ENCODE measurements at places on chromosomes 7 and 10.

DNA sequence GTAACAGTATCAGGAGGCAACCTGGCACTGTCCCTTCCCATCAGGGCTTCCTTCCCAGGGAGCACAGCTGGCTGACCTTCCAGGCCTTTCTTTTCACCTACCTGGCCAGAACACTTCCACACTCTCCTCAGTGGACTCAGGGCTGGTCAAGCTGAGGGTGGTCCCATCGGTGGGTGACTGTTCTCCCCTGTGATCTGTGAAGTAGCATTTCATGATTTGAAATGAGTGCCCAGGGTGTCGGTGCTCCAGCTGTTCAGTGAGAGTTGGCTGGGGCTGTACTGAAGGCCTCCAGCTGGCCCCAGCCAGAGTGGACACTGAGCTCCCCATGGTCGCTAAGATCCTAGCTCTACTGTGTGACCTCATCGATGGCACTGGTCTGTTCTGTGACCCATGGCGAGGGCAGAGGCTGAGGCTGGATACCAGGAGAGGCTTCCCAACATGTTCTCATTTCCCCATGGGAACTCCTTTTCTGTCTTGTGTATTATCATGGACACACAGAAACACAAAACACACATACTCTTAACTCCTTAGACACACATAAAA is at the start of gene FAM170B:
Gene FAM170B (minus strand): TSS at position 316 of the 543 bp plus-strand sequence. CDS start 103 bp downstream, at position 213.
- no peak for DNase-seq
- H3K36me3 ChIP-seq: no peaks in the 10 kb centered on the region
- no peak within 1 kb of the TSS for H3K27ac ChIP-seq
- no peaks in the 10 kb centered on the region for H3K27me3 ChIP-seq

GRCh38 chr7:151068069-151068773 is 8.8 kb downstream of the SLC4A2 start:
- no peak for DNase-seq
- H3K4me3 ChIP-seq: no peak overlapping the region
- H3K27ac ChIP-seq: no peak overlapping the region
- no peaks in the 10 kb centered on the region for H3K4me1 ChIP-seq
- no peaks in the 10 kb centered on the region for H3K27me3 ChIP-seq

- no peak for DNase-seq
- peaks cover 75% of the 10 kb centered on the region for H3K36me3 ChIP-seq
- H3K4me3 ChIP-seq: no peak overlapping the region
- H3K27me3 ChIP-seq: no peaks in the 10 kb centered on the region
- no peak overlapping the region for H3K27ac ChIP-seq
- no peaks in the 10 kb centered on the region for H3K4me1 ChIP-seq
These were observed 277.8 kb downstream of the CELF2 start for GRCh38 chr10:11295492-11295891.

- no peaks in the 10 kb centered on the region for H3K36me3 ChIP-seq
- H3K4me3 ChIP-seq: no peak overlapping the region
- no peak overlapping the region for H3K27ac ChIP-seq
- no peaks in the 10 kb centered on the region for H3K27me3 ChIP-seq
- H3K4me1 ChIP-seq: no peaks in the 10 kb centered on the region
These were observed 53.6 kb upstream of the LRRC17 start for GRCh38 chr7:102859084-102859798.

GRCh38 chr10:23343591-23344240 is 881 bp downstream of the C10orf67 start:
- H3K4me1 ChIP-seq: peaks cover 11% of the 10 kb centered on the region
- no peak for DNase-seq
- no peak overlapping the region for H3K4me3 ChIP-seq
- no peaks in the 10 kb centered on the region for H3K36me3 ChIP-seq
- no peak overlapping the region for H3K27ac ChIP-seq

DNA sequence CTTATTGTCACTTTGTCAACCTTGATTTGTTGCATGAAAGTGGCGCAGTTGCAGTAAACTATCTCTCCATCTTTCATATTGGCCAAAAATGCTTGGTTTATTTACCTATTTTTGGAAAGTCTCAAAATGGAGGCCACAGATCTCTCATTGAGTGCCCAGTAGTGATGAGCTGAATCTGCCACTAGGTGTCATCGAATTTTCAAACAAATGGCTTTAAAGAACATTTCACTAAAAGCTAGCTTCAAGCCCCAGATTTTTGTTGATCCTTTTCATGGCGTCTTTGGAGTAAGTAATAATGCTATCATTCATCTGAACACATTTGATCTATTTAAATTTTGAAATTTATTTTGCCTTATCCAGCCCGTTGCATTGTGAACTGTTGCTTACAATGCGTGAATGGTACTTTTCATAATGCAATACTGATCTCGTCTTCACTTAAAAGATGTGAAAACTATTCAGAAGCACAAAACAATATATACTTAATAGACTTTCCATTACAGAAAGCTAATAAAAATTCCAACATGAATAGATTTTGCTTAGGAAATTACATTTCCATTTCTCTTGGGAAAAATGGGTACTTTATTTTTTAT is 236.2 kb downstream of the DNAJB9 start:
- H3K4me1 ChIP-seq: no peaks in the 10 kb centered on the region
- no peak overlapping the region for H3K27ac ChIP-seq
- no peaks in the 10 kb centered on the region for H3K36me3 ChIP-seq
- H3K27me3 ChIP-seq: no peaks in the 10 kb centered on the region
- H3K4me3 ChIP-seq: no peak overlapping the region

DNA sequence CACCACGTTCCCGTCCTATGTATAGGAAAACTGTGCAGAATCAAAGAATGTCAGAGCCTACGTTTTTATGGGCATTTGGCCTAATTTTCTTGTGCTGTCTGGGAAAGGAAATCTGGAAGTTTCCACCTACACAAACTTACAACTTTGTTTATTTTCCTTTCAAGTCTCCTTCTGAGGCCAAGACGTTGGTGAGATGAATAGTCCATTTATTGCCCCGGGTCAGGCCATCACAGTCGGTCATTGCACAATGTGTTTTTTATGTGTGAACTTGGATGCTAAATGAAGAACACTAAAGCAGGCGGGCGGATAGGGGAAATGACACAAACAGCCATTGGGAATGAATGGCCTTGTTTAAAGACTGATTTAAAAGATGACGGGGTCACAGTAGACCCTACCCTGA is 38.6 kb downstream of the TRIL start:
- H3K27me3 ChIP-seq: no peaks in the 10 kb centered on the region
- no peak overlapping the region for H3K27ac ChIP-seq
- DNase-seq: no peak
- peaks cover 10% of the 10 kb centered on the region for H3K4me1 ChIP-seq
- no peak overlapping the region for H3K4me3 ChIP-seq

DNA sequence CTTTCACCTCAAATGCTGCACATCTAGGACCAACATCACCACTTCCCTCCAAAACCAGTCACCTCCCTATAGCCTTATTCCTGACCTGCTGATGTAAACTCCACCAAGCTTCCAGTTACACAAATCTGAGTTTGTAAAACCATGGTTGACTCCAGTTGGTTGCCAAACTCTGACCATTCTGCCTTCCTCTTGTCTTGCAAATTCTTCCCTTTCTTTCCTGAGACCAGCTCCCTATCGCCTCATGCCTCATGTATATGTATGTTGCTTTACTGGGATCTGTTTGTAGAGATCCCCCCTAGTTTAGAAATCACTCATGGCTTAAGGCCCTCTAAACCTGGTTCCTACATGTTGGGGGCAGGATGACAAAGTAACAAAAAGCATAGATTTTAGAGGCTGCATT is 31.3 kb downstream of the PAX2 start:
- DNase-seq: no peak
- H3K27ac ChIP-seq: no peak overlapping the region
- no peaks in the 10 kb centered on the region for H3K4me1 ChIP-seq
- peaks cover 4% of the 10 kb centered on the region for H3K27me3 ChIP-seq
- H3K4me3 ChIP-seq: no peak overlapping the region
- no peaks in the 10 kb centered on the region for H3K36me3 ChIP-seq

GRCh38 chr7:12322284-12322902 is 81.3 kb downstream of the VWDE start:
- no peaks in the 10 kb centered on the region for H3K4me1 ChIP-seq
- H3K27ac ChIP-seq: no peak overlapping the region
- no peaks in the 10 kb centered on the region for H3K36me3 ChIP-seq
- no peaks in the 10 kb centered on the region for H3K27me3 ChIP-seq

GRCh38 chr10:48309711-48310226 is 3.3 kb downstream of the MAPK8 start:
- H3K4me3 ChIP-seq: no peak overlapping the region
- H3K36me3 ChIP-seq: no peaks in the 10 kb centered on the region
- H3K4me1 ChIP-seq: peaks cover 33% of the 10 kb centered on the region

Measured in CD8-positive, alpha-beta memory T cell (primary cell).